ENCODE measurements at places on chromosomes 3 and 15.
A peak's percentile ranks its signal among the peaks of the same experiment; 100 is the strongest.

- no peak for DNase-seq
Measured at GRCh38 chr15:77537006-77537405, 95.7 kb downstream of the LINGO1 start.

GRCh38 chr3:9280451-9281219 is 31.2 kb upstream of the SRGAP3 start:
- DNase-seq, result peak; percentile 18

DNA sequence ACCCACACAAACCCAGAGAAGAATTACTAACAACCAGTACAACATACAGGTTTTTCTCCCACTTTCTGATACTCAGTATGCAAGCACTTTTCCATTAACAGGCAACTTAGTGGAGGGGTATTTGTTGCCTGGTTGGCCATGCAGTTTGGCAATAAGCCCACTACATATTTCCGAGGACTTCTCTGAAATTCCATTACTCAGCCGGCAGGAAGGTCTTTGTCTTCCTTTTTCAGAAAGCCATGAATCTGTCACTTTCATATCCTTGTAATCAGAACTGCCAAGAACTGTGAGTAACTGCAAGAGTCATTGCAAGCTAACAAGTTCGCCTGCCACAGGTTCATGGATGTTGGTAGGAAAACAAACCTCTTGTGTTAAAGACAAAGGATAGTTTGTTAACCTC is 422.3 kb upstream of the ROBO1 start:
- DNase-seq, result peak; percentile 77

DNA sequence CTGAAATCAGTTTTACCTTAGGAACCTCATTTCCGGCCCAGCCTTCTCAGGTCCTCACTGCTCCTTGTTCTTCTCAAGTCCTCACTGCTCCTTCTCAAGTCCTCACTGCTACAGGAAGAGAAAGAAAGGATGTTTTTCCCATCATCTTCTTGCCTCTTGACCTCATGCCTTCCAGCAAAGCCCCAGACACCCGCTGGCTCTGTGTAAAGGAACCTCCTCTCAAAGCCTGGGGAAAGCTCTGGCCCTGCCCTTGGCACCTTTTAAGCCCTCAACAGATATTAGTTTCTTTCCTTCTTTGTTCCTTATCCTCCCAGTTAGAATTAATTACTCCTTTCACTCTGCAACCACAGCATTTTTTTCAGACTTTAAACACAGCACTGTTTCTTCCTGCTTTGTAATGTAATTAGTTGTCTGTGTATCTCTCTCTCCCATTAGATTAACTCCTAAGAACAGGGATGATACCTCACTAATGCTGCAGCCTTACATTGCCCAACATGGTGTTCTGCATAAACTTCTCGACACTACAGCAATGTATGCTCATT is 4.0 kb upstream of the WDR49 start:
- no peak for DNase-seq

DNA sequence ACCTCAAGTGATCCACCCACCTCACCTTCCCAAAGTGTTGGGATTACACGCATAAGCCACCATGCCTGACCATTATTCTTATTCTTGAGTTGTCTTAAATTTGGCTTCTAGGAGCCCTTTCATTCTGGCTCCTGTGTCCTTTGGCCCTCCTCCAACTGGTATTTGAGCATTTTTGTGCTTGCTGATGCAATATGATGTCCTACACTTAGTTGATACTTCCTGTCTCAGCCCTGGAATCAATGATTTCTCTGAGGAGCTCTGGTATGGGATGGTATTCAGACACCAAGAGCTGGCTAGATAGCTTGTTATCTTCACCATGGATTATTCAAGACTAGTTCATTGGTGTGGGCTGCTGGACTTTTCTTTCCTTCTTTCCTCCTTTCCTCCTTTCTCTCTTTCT is 25.4 kb downstream of the ZNF621 start:
- DNase-seq, result no peak

Measured in epithelial cell of esophagus (primary cell).